ENCODE measurements at places on chromosomes 2 and 18. TPM values are rescaled to one million over a fixed set of nuclear protein-coding genes. Genes with fewer than 3 reads are reported as not detected.
A peak's percentile ranks its signal among the peaks of the same experiment; 100 is the strongest.

PIKFYVE gene
- total RNA-seq, result 21.8 TPM

ANKRD30BL gene
- total RNA-seq, result not detected

COL4A4 gene
- 5.9 TPM for total RNA-seq

IL36G gene
- total RNA-seq, result not detected

MAP3K19 gene
- total RNA-seq, result not detected

MTCL1 gene
- total RNA-seq, result 22.7 TPM

RESP18 gene
- total RNA-seq, result not detected

DNA sequence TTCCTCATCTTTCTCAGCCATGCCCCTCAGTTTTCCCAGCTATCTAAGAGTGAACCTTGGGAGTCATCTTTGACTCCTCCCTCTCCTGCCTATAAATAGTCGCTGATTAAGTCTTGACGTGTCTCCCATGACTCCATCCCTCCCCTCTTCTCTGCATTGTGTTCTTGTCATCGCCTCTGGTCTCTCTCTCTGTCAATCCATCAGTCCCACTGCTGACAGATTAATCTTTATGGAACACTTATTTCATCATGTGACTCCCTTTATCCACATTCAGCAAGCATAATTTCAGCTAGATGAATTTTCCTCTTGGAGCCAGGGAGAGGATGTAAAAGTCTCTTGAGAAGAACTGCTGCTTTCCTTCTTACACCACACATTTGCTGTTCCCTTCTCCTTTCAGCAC, 9.4 kb downstream of the ADAM23 start:
- no peaks in the 10 kb centered on the region for H3K36me3 ChIP-seq
- no peak for DNase-seq
- H3K4me3 ChIP-seq, result no peak overlapping the region
- no peaks in the 10 kb centered on the region for H3K4me1 ChIP-seq
- H3K27me3 ChIP-seq, result no peaks in the 10 kb centered on the region

DNA sequence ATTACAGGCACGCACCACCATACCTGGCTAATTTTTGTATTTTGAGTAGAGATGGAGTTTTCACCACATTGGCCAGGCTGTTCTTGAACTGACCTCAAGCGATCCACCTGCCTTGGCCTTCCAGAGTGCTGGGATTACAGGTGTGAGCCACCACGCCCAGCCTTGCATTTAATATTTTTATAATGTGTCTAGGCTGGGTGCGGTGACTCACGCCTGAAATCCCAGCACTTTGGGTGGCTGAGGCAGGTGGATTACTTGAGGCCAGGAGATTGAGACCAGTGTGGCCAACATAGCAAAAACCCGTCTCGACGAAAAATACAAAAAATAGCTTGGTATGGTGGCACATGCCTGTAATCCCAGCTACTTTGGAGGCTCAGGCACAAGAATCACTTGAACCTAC, 3.2 kb downstream of the RPL37A start:
- H3K4me3 ChIP-seq, result no peak overlapping the region
- H3K36me3 ChIP-seq, result peaks cover 65% of the 10 kb centered on the region
- H3K27ac ChIP-seq, result no peak overlapping the region
- peaks cover 19% of the 10 kb centered on the region for H3K4me1 ChIP-seq
- no peak for DNase-seq
- no peaks in the 10 kb centered on the region for H3K27me3 ChIP-seq

DNA sequence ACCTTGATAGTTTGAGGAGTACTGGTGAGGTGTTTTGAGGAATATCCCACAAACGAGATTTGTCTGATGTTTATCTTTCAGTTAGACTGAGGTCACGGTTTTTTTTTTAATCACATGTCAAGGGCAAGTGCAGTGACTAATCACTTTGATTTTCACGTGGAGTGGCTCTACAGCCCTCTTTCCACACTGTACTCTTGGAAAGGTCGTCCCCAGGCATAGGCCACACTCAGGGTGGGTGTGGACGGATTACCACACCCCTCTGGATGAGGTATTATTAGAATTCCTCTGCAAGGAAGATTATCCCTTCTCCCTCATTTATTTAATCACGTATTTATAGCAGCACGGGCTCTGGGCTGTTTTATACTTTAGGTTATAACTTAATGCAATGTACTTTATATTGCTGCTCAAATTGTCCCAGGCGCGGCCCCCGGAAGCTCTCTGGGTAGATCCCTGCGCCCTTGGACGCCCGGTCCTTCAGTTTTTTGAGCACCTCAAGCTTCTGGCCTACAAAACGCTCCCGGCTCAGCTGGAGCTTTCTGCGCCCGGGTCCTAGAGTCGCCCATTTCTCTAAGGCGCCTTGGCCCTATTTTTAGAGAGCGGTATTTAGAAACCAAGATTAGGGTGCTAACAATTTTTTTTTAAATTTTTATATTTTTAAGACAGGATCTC, 515 bp upstream of the PLEKHB2 start:
- peak overlapping the region; percentile 91 for H3K4me3 ChIP-seq
- peaks cover 3% of the 10 kb centered on the region for H3K36me3 ChIP-seq
- no peaks in the 10 kb centered on the region for H3K27me3 ChIP-seq
- peaks cover 18% of the 10 kb centered on the region for H3K4me1 ChIP-seq
- DNase-seq, result peak; percentile 84

DNA sequence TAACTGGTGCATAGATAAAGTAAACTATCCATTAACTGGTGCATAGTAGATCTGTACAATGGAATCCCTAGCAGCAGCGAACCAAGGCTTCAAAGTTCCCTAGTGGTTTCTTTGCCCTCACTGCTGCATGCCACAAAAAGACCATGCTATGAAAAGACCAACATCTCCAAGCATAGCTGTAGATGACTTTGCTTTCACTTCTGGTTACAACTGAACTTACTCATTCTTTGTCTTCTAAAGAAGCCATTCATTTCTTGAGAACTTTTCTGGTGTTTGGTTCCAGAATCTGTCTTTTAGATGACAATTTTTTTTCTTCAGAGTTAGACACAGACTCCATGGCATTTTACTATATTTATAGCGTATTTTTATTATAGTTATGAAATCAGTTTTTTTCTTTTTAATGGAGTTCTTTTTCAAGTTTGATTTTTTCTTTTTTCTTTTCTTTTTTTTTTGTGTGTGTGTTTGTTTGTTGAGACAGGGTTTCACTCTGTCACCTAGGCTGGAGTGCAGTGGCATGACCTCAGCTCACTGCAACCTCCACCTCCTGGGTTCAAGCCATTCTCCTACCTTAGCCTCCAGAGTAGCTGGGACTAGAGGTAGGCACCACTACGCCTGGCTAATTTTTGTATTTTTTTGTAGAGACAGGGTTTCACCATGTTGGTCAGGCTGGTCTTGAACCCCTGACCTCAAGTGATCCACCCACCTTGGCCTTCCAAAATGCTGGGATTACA, 63.6 kb downstream of the SLC35F5 start:
- no peaks in the 10 kb centered on the region for H3K4me1 ChIP-seq
- H3K27ac ChIP-seq, result no peak overlapping the region
- DNase-seq, result no peak
- H3K36me3 ChIP-seq, result no peaks in the 10 kb centered on the region

GRCh38 chr18:67509741-67510391, 6.7 kb downstream of the DSEL start:
- H3K27me3 ChIP-seq, result no peaks in the 10 kb centered on the region
- no peak for DNase-seq
- H3K4me3 ChIP-seq, result no peak overlapping the region
- no peaks in the 10 kb centered on the region for H3K36me3 ChIP-seq

- peaks cover 15% of the 10 kb centered on the region for H3K27me3 ChIP-seq
- H3K27ac ChIP-seq, result no peak overlapping the region
- peak; percentile 56 for DNase-seq
- H3K4me3 ChIP-seq, result no peak overlapping the region
- no peaks in the 10 kb centered on the region for H3K4me1 ChIP-seq
- no peaks in the 10 kb centered on the region for H3K36me3 ChIP-seq
These were observed 69.4 kb upstream of the REV1 start for GRCh38 chr2:99559075-99559662.

GRCh38 chr2:40120957-40121356, 330.9 kb downstream of the SLC8A1 start:
- peaks cover 45% of the 10 kb centered on the region for H3K27me3 ChIP-seq
- no peaks in the 10 kb centered on the region for H3K36me3 ChIP-seq
- no peak overlapping the region for H3K4me3 ChIP-seq
- H3K27ac ChIP-seq, result no peak overlapping the region
- H3K4me1 ChIP-seq, result no peaks in the 10 kb centered on the region
- DNase-seq, result no peak

DNA sequence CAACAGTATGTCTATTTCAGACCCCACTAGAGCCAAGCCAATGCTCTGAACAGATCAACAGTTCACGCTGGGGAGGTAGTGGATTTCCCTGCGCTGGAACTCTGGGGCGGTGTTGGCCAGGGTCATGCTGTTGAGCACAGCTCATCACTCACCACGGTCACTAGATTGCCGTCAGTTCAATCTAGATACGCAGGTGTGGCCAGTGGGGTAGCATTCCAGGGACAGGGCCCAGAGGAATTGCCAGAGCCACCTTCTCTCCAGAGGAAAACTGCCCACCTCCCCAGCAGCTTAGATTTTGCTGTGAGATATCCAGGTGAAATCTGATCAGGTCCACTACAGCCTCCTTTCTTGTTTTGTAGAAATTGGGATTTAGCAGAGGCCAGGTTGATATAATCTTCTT, 101.8 kb downstream of the SOX11 start:
- H3K36me3 ChIP-seq, result no peaks in the 10 kb centered on the region
- no peak overlapping the region for H3K27ac ChIP-seq
- H3K27me3 ChIP-seq, result no peaks in the 10 kb centered on the region

- H3K4me3 ChIP-seq, result no peak overlapping the region
- no peaks in the 10 kb centered on the region for H3K27me3 ChIP-seq
- DNase-seq, result no peak
- H3K4me1 ChIP-seq, result peaks cover 3% of the 10 kb centered on the region
- H3K36me3 ChIP-seq, result no peaks in the 10 kb centered on the region
- H3K27ac ChIP-seq, result no peak overlapping the region
These were observed 42.4 kb downstream of the SLC14A2 start for GRCh38 chr18:45657357-45658335.

- no peak overlapping the region for H3K4me3 ChIP-seq
- H3K4me1 ChIP-seq, result no peaks in the 10 kb centered on the region
- no peak overlapping the region for H3K27ac ChIP-seq
- no peaks in the 10 kb centered on the region for H3K36me3 ChIP-seq
These were observed 199.7 kb downstream of the PIEZO2 start for GRCh38 chr18:10949655-10950054.

- H3K4me1 ChIP-seq, result peaks cover 25% of the 10 kb centered on the region
- no peak overlapping the region for H3K27ac ChIP-seq
- no peaks in the 10 kb centered on the region for H3K27me3 ChIP-seq
- H3K4me3 ChIP-seq, result peak overlapping the region; percentile 41
- no peaks in the 10 kb centered on the region for H3K36me3 ChIP-seq
These were observed 69.0 kb downstream of the CTAGE1 start for GRCh38 chr18:22348521-22349316.

DNA sequence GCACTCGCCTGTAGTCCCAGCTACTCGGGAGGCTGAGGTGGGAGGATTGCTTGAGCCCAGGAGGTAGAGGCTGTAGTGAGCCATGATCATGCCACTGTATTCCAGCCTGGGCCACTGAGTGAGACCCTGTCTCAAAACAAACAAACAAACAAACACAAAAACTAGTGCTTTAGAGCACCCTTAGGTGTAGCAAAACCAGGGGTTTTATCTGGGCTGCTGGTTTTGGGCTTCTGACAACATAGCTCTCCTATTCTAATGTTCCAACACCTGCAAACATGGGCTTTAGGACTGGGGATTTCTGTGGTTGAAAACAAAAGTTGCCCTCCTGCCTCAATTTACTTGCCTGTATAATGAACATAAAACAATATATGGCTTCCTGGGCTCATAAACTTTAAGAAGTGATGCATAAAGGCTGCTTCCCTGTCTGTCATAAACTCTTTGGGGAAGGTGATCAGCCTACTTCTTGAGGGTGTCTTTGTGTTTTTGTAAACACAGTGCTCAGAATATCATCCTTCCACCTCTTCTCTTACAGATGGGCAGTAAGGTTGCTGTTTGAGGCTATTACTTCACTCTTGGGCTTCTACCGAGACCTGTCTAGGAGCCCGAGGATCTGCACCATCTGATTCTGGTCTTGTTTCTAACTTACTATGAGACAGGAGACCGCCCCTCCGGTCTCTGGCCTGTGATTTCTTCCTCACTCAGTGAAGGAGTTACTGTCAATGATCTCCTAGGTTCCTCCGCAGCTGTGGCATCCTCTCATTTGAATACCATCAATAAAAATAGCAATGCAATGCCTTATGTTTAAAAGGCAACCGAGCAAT, 246.5 kb downstream of the MYCN start:
- H3K27ac ChIP-seq, result no peak overlapping the region
- H3K4me3 ChIP-seq, result no peak overlapping the region

DNA sequence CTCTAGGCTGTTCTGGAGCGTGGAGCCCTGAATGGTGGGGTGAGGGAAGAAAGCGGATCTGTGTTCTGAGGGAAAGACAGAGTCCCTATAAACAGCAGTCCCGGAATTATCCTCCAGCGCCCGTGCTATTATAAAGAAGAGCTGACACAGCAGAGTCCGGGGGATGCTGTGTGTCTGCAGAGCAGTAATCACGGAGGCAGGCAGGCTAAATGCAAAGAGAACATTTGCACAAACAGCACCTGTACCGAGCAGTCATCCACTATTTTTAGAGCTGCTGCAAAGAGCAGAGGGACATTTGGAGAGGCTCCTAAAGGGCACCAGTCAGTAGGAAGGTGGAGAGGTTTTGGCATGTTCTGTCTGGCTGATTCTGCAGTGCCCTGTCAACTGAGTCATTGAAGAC, 293.8 kb upstream of the SLC14A2 start:
- DNase-seq, result no peak
- no peak overlapping the region for H3K27ac ChIP-seq
- H3K4me1 ChIP-seq, result no peaks in the 10 kb centered on the region
- H3K4me3 ChIP-seq, result no peak overlapping the region

DNA sequence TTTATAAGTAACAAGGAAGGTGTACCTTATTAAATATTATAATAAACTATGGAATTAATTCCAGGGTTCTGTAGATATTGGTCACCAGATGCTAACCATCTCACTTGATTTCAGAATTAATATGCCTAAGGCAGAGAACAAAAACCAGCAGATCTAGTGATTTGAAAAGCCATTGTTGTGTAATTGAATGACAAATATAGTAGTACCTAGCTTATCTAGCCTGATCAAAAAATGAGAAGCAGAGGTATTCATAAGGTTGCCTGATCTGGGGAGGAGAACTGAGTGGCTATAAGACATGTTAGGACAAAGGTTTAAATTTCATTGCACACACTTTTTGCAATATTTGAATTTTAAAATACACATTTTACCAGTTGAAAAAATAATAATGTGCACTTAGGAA, 132.0 kb upstream of the UBE2E3 start:
- H3K36me3 ChIP-seq, result no peaks in the 10 kb centered on the region
- DNase-seq, result no peak
- H3K27me3 ChIP-seq, result no peaks in the 10 kb centered on the region

- no peaks in the 10 kb centered on the region for H3K27me3 ChIP-seq
- DNase-seq, result no peak
- no peak overlapping the region for H3K27ac ChIP-seq
- no peaks in the 10 kb centered on the region for H3K36me3 ChIP-seq
These were observed 105.6 kb upstream of the ST3GAL5 start for GRCh38 chr2:85994421-85994777.

- H3K4me1 ChIP-seq, result peaks cover 21% of the 10 kb centered on the region
- peak overlapping the region; percentile 28 for H3K27ac ChIP-seq
These were observed 156.1 kb downstream of the LDLRAD4 start for GRCh38 chr18:13374468-13375301.

- H3K27ac ChIP-seq, result no peak overlapping the region
- H3K4me3 ChIP-seq, result no peak overlapping the region
- no peak for DNase-seq
- H3K27me3 ChIP-seq, result peaks cover 18% of the 10 kb centered on the region
- no peaks in the 10 kb centered on the region for H3K36me3 ChIP-seq
These were observed 61.1 kb upstream of the RAB12 start for GRCh38 chr18:8548186-8548585.
